Posterior vena cava (tissue), 2 donors: ENCODE measurements at places on chromosomes 7 and 10. TPM values are rescaled to one million over a fixed set of nuclear protein-coding genes. Genes with fewer than 3 reads are reported as not detected.

GRCh38 chr7:45653209-45653907, 79.2 kb downstream of the ADCY1 start:
- DNase-seq, result no peak

GRCh38 chr7:129187681-129188371, 607 bp upstream of the SMO start:
- DNase-seq, result no peak

- DNase-seq, result no peak
Observed at GRCh38 chr10:31000071-31000782, 31.4 kb downstream of the ZNF438 start.

DNA sequence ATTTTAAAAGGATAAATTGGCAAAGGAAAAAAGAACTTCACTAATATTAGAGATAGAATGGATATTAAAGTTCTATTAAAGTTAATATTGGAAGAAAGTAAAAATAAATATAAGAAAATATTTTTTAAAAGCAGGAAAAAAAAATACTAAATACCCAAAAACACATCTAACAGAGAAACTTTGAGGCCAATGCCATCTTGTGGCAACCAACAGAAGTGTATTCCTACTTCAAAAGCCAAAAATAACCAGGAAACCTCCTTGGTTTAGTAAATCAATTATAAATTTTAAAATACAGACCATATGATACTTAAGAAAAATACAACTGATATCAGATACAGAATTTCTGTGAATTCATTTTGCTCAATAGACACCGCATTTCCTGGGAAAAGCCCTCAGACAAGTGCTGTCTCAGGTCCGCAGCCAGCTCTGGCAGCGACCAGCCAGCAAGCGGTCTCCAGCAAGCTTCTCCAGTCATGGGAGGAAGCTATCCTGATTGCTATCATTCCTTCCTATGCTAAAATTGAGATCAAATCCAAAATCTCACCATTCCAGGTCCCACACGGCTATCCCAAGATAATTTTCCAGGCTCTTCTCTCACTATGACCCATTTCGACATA, 65.3 kb downstream of the LMBR1 start:
- DNase-seq, result no peak

- no peak for DNase-seq
Observed at GRCh38 chr7:18063149-18063901, 35.7 kb upstream of the PRPS1L1 start.

GRCh38 chr10:131310142-131310541, 1.4 kb downstream of the TCERG1L start:
- no peak for DNase-seq

DNA sequence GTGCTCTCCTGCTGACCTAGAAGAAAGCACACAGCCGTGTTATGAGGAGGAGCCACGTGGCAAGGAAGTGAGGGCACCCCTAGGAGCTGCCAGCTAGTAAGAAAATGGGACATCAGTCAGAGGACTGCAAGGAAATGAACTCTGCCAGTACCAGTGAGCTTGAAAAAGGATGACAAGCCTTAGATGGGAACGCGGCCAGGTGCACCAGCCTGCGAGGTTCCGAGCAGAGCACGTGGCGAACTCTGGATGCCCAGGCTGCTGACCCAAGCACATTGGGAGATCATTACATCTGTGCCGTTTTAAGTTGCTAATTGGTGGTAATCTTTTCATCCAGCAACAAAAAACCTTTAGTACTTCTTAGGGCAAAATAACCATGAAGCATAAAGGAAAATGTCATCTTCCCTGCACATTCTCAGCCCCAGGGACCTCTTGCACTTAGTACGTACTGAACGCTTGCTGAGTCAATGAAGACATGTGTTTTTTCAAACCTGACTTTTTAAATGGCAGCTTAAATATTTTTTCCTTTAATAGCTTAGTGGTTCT, 69.4 kb downstream of the AMZ1 start:
- DNase-seq, result peak; percentile 81

DNA sequence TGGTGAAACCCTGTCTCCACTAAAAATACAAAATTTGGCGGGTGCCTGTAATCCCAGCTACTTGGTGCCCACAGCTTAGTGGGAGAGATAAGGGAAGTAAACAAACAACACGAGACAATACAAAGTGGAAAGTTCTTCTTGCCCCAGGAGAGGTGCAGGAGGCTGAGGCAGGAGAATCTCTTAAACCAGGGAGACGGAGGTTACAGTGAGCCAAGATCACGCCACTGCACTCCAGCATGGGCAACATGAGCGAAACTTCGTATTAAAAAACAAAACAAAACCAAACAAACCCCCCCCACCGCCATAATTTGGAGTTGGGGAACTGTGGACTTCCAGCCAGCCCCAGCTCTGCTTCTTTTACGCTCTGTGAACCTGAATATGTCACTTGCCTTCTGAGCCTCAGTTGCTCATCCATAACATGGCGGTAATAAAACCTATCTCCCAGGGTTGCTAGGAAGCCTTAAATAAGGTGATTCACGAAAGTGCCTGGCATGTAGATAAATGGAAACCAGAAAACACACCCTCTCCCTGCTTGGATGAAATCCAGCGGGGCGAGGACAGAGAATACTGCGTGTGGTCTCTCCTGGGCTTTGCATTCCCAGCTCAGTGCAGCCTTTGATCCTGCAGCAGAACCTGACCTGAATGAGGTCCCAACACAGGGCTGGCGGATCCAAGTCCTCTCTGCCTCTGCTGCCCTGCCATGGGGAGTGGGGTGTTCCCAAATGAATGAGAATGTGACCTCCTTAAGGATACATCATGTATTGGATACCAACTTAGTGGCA, 10.2 kb downstream of the MLXIPL start:
- no peak for DNase-seq

DNA sequence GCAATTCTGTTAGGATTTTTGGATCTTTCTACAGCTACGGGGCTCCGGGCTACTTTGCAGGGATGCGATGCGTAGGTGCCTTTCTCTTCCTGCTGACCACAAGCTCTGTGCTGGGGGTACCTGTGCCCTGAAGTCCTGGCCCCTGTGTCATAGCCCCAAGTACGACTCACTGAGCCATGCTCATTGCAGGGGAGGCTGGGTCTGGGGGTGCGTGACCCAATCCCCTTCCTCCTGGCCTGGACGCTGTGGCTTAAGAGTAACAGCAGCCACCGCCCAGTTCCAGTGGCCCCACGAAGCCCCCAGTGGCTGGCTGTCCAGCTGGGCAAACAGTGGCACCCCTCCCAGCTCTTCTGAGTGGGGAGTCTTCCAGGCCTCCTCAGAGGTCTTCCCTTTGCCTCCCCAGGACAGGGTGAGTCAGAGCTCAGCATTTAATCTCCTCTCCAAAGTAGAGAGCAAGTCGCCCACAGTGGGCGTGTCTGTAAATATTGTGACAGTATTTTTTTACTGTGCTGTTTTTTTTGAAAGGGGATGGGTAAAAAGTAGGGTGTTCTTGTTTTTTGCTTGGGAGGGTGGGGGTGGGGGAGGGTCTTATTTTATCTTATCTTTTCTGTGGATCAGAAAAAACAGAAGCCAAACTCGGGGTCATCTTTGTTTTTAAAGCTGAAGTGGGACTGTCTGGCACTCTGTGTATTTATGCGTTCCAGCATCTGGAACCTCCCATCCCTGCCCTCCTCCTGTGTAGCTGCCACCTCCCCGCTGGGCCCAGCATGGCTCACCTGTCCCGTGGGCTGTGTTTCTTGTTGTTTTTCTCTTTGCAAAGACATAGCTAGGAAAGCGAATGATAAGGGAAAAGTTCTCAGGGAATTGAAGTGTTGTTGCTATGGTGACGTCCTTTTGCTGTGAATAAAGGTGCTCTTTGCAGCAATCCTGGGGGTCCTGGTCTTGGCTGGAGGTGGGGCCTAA, 8.2 kb downstream of the LFNG start:
- peak; percentile 80 for DNase-seq

GRCh38 chr10:821322-821721, 110.2 kb downstream of the LARP4B start:
- DNase-seq, result no peak

DNA sequence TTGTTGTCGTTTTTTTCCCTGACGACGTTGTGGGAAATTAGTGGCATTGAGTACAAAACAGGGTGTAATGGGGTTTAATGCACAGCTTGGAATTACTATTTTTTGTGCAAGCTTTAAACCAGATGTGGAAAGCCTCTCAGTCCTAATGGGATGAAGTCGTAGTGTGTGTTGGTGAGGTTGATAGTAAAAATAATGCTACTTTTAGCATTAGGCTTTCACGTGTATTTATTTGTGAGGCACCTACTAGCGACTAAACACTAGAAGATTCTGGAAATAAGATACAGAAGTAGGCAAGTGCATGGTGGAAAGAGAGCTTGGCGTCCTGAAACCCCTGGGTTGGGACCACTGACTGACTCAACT, 588 bp upstream of the ORC5 start:
- DNase-seq, result no peak

- no peak for DNase-seq
Observed at GRCh38 chr7:108623220-108623619, 53.5 kb downstream of the DNAJB9 start.

DNA sequence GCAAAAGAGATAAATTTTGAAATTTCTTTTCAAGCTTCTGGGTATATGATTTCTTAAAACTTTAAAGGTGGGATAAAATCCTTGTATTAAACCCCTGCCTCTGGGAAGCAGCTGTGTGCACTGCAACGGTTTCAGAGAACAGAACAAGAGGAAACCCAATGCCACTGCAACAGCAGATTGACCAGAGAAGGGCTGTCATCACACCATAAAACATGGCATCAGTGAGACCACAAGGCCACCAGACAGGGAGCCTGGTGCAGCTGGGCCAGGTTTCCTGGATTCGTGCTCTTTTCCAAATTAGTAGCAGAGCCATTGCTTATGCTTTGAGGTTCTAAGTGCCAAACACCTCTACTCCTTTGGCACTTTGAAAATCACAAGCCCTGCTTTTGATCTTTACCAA, 152.4 kb downstream of the PRPF18 start:
- DNase-seq, result no peak

GRCh38 chr10:35949811-35950211, 307.7 kb upstream of the FZD8 start:
- DNase-seq, result no peak

GRCh38 chr10:17779784-17780183, 27.8 kb downstream of the TMEM236 start:
- no peak for DNase-seq

- no peak for DNase-seq
Observed at GRCh38 chr10:100374200-100374655, 27.2 kb downstream of the SCD start.

DNA sequence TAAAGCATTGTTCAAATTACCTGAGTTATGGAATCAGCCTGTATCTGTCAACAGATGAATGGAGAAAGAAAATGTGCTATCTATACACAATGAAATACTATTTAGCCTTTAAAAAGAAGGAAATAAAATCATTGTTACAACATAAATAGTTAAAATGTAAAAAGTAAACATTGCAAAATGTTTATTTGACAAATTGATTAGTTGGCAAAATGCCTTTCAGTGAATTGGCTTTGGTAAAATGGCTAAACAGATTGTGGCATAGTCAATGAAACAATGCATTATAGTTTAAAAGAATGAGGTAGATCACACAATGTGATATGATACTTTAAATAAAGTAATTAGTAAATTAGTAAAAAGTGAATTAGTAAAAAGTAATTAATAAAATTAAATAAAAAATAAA, 204.8 kb upstream of the MAGI2 start:
- DNase-seq, result no peak

- DNase-seq, result no peak
Observed at GRCh38 chr7:98066208-98066607, 40.5 kb upstream of the LMTK2 start.

DNA sequence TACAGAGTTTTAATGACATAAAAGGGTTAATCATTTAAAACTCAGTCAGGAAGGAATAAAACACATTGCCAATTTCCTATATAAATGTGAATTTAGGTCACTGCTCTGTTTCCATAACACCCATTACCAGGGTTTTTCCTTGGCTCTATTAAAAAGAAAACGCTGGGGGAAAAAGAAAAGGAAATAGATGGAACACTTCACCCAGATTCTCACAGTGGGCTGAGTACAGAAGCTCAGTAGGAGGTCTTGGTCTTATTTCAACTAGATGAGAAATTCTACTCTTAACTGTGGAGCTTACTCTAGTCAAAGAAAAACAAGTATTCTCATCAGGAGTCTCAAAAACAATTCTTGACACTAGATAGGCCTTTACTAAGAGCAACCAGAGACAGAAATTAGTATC, 36.5 kb downstream of the GLUD1 start:
- DNase-seq, result no peak

DNA sequence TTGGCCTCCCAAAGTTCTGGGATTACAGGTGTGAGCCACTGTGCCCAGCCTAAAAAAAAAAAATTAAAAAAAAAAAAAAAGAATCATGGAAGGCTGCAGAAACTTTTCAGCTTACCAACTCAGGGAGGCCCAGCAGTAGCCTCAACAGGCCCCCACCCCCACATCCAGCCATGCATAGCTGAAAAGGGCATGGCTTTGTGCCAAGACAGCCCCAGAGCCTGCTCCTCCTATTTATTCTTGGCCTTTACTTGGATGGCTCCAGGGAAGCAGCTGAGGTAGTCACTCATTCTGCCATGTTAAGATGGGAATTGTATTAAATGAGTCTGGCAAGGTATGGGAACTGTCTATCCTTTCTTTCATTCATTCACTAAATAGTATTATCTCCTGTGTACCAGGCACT, 13.7 kb upstream of the CNNM2 start:
- no peak for DNase-seq

GRCh38 chr7:66631471-66631870, 2.8 kb downstream of the KCTD7 start:
- DNase-seq, result no peak

DNA sequence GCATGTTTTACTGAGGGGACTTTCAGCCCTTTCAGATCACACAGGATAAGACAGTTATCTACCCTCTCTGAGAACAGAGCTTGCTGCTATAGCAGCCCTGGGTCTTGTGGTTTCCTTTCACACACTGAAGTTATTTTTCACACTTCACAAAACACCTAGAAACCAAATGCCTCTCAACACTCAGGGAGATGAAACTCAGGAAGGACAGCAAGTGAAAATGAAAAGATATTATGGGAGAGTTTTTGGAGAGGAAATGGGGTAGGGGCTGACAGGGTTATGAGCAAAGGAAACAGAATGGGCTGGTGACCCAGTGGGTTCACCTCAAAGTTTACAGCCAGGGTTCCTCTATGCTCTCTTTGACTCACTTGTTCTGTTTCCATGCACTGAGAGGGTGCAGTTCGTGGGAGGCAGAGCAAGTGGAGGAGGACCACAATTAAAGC, 17.0 kb upstream of the GIMAP2 start:
- no peak for DNase-seq

GRCh38 chr10:1550616-1551015, 186.7 kb downstream of the ADARB2 start:
- DNase-seq, result no peak

RET gene
- total RNA-seq, result 1.3 TPM

FGF8 gene
- not detected for total RNA-seq

ITPRID1 gene
- total RNA-seq, result not detected

WNT2 gene
- total RNA-seq, result 1.00 TPM

GBX1 gene
- total RNA-seq, result not detected

PLXNA4 gene
- 24.9 TPM for total RNA-seq

MLXIPL gene
- total RNA-seq, result 14.0 TPM

HYAL4 gene
- total RNA-seq, result not detected

TLX1 gene
- total RNA-seq, result not detected

FAM237B gene
- not detected for total RNA-seq
